ENCODE measurements at places on chromosomes 5 and 9.
A peak's percentile ranks its signal among the peaks of the same experiment; 100 is the strongest.

DNA sequence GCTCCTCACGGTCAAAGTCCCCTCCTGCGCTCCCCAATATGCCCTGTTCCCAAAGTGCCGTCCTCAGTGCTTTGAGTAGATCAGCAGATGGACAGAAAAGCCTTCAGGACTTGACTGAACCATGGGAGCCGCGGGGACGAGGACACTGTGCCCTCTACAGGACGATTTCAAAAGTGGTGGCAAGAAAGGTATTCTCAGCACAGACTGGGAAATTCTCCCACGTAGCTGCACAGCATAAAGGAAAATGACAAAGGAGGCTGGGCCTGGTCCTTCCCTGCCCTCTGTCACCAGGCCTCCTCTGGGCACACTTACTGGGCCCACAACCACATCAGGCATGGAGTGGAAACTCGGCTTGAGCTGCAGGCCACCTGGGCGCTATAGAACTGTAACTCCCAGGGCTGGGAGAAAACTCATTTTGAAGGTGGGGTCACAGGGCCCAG is 16.7 kb upstream of the MTMR12 start:
- DNase-seq: peak; percentile 12

GRCh38 chr5:111401906-111402305 is 110.4 kb downstream of the STARD4 start:
- no peak for DNase-seq

DNA sequence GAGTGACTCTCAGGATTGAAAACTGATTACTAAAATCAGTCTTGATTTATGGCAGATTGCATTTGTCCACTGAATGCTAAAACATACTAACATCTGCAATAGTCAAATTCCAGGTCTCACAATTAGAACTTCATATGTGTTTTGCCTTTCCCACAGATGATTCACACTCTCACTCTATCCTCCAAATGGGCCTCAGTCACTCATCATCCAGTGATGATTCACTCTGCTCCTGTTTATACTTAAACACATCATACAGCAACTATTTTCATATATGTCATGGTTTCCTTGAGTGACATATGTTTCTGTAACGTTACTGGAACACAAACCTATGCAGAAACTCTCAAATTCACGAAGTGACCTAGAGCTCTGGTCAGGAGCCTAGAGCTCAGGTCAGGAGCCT is 512.9 kb downstream of the HINT1 start:
- no peak for DNase-seq

DNA sequence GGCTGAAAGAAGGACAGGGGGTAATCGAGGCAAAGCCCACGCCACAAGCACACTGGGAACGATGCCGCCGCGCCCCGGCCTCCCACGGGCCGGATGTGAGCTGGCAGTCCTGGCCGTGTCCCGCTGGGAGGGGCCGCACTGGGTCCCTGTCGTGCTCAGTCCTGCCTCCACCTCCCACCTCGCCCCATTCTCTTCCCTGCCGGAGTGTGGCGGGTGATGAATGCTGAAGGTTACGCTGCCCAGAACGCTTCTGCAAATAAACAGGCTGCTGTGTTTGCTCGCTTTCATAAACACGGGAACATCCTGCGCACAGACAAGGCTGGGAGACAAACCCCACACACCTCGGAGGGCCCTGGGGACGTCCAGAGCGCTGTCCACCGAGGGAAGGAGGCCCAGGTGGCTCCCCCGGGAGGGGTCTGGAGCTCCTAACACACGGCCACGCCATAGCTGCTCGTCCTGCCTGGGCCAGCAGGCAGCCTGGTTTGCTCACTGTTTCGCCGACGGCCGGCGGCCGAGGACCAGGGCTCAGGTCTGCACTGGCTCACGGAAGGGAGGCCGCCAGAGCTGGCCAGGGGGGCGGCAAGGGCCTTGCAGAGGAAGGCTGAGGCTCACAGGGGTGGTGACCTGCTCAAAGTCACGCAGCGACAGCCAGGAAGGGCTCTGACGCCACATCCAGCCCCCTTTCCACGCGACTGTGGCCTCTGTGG is 2.3 kb downstream of the DNLZ start:
- DNase-seq: no peak

- DNase-seq: peak; percentile 91
These were observed at the start of gene MXD3 for GRCh38 chr5:177311723-177312648. TSS of gene MXD3 (minus strand) at chr5:177311898. CDS start at chr5:177311830, 68 bp downstream.

GRCh38 chr5:173760461-173761177 is 127.5 kb upstream of the CPEB4 start:
- DNase-seq: no peak

GRCh38 chr5:83440826-83441225 is 30.7 kb upstream of the VCAN start:
- no peak for DNase-seq

DNA sequence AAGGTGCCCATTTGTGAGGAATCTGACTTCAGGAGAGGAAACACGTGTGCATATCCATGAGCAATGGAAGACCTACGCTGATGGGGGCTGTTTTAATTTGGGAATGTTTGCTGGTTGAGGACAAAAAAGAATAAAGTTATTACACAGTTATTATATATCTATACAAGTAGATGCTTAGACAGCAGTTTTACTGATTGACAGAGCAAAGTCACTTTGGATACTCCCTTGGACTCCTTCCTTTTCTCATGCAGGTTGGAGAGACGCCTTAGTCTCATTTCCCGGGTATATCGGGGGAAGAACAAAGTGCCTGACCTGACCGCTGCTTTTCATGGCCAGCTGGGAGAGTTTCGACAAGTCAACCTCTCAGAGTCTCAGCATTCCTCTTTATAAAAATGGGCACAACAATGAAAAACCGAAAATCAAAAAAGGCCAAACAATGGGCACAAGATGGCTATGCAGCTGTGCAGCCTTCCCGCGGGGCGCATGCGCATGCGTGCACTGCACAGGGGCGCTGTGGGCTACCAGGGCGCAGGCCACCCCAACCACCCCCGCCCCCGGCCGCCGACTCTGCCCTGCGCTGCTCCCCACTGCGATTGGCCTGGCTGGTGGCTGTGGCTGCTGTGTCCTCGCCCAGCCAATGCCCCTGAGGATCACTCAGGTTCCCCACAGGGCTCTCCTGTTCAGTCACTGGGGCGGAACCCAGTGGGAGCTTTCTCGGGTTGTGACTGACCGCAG is 18.1 kb downstream of the NFIL3 start:
- no peak for DNase-seq

DNA sequence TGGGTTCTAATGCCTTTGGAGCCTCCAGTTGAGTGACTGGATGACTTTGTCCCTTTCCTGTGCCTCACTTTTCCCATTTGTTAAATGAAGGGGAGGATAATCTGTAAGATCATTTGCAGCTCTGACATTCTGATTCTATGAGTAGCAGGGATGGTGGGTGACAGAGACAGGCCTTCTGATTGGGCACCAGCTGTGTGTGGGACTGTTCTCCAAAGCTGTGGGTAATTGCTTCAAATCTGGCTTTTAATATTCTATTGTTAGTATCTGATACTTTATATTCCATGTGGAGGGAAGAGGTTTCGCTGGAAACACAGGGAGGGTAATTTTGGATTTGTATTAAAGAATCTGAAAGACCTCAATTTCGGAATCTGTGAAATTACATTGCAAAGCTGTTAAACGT is 102.7 kb downstream of the FBXO38 start:
- DNase-seq: no peak

DNA sequence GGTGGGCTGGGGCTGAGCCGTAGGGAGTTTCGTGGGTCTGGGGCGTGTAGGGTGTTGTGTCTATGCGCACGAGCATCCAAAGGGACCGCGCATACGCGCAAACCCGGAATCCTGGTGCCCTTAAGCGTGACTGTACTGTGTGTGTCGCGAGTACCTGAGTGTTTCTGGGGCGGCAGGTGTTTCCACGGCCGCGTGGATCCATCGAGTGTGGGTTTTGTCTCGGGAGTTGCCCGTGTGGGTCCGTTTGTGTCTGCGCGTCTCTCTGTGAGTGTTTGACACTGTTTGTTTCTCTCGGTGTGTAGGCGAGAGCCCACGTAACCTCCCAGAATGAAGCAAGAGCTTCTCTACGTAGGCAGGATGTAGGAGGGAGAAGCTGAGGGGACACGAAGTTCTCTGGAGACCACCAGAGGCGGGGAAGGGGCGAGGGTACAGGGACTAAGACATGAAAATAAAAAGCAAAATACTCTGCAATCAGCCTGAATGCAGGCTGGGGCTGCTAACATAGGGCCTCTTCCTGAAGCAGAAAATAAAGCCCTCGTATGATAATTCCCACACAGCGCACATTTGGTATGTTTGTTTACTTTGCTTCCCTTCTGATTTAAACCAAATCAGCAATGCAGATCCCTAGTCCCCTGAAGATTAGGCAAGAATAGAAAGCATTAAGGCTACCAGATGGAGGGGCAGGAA is 588 bp upstream of the BRINP1 start:
- no peak for DNase-seq

GRCh38 chr9:111056538-111056937 is 18.3 kb upstream of the LPAR1 start:
- no peak for DNase-seq

- DNase-seq: no peak
These were observed 1.2 kb downstream of the DAPK1 start for GRCh38 chr9:87498811-87499360.

- no peak for DNase-seq
These were observed 381.5 kb upstream of the MPDZ start for GRCh38 chr9:13661014-13661413.

DNA sequence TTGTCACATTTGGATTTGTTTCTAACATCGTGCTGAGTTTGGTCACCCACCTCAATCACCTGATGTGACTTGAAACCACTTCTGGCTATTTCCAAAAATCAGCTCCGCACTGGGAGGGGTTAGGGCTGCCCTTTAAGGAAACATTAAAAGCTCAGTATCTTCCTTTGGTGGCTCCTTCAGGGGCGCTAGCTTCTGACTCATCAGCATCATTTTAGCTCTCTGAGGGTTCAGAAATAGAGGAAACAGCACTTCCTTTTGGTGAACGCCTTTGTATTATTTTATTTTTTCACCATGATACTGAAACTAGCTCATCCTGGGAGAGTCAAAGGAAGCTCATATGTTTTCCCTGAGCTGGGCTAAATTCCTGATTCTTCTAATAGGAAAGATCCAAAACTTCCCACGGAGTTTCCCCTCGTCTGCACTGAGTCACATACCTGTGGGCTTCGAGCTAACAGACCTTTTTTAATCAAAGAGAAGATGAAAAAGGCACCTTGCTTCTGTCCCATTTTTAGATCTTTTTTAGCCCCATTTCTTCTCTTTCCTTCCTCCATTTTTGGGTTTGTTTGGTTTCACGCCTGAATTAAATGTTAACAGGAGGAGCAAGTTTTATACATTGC is 48.2 kb downstream of the ROPN1L start:
- no peak for DNase-seq

DNA sequence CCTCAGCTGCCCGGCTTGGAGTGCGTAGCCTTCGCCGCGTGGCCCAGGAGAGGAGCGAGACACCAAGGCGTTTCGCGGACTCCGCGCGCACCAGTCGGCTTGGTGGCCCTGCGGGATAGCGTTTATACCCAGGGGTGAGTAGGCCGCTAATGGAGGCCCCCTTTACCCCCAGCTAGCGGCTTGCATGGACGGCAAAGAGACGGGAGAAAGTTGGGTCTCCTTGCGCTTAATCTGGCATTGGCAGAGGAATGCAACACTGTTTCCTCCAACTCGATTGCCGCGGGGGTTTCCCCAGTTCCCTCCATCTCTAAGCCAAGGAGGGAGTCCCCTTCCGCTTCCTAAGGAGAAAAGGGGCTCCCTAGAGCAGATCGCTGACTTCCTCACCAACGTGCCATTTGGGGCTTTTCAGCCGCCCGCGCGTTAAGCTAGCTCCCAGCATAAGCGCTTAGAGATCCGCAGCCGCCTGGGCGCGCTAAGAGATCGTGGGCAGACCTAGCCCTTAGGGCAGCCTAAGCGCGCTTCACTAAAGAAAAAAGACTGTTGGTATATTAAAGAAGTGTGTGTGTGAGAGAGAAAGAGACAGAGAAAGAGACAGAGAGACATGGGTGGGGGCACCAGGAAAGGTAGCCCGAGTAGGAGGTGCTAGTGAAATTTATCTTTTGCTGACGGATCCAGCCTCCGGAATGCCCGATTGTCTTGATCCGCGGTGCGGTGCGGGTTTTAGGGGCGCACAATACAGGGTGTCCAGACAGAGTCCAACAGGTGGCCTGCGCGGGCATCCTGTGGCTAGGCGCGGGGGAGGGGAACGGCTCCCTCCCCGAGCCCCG is 597.9 kb upstream of the SGCD start:
- DNase-seq: peak; percentile 26

DNA sequence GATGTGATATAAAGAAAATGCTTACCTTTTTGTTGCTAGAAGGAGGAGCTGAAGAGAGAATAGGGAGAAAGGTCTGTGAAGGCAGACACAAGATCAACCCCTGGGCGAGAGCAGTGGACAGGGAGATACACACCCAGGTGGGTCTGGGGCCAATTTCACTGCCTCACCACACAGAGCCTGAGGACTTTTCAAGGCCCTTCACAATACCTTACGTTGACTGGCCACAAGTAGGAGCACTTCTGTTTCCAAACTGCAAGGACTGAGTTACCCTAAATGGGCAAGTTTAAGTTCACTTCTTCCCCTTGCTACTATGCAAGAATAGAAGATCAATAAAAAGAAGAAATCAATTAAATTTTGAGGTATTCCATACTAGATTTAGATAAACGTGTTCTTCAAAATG is 174.5 kb upstream of the SLC12A2 start:
- no peak for DNase-seq

DNA sequence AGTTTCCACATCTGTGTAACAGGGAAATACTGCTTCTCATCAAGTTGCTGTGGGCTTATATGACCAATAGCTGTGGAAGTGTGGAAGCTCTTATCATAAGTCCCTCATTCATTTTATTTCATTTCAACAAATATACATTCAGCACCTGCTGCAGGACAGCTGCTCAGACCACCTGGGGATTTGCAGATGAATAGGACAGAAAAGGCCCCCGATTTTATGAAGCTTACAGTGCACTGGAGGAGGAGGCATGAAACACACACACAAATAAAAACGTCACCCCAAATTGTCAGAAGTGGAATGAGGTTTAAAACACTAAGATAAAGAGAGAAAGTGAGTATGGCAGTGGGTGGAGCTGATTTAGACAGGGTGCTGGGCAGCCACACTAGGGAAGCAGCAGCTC is 107.2 kb downstream of the DRD1 start:
- no peak for DNase-seq

GRCh38 chr5:110965773-110966581 is 105.5 kb upstream of the TSLP start:
- no peak for DNase-seq

- no peak for DNase-seq
These were observed 82.2 kb upstream of the TLX3 start for GRCh38 chr5:171226864-171227263.

DNA sequence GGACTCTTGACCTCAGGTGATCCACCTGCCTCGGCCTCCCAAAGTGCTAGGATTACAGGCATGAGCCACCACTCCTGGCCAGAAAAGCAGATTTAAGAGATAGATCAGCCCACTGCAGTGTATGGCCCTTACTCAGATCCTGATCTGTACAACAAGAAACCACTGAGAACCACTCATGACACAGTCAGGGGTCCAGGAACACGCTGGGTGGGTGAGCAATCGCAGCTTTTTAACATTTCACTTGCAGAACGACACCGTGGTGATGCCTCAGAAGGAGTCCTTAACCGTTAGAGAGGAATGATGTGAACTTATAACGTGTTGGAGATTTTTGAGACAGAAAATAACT is 45.3 kb upstream of the NSMF start:
- no peak for DNase-seq

GRCh38 chr5:173234129-173234790 is 746 bp downstream of the NKX2-5 start:
- no peak for DNase-seq

GRCh38 chr5:136420168-136420898 is 55.0 kb upstream of the TRPC7 start:
- DNase-seq: no peak

GRCh38 chr9:98092613-98092931 is 26.4 kb downstream of the TRIM14 start:
- DNase-seq: no peak

GRCh38 chr9:107989544-107989943 is 500.0 kb upstream of the KLF4 start:
- DNase-seq: no peak

Data from hypothalamus (tissue), 51 donors.